Natural killer cell (primary cell): ENCODE measurements at places on chromosomes 12 and 14. TPM values are rescaled to one million over a fixed set of nuclear protein-coding genes. Genes with fewer than 3 reads are reported as not detected.

DNA sequence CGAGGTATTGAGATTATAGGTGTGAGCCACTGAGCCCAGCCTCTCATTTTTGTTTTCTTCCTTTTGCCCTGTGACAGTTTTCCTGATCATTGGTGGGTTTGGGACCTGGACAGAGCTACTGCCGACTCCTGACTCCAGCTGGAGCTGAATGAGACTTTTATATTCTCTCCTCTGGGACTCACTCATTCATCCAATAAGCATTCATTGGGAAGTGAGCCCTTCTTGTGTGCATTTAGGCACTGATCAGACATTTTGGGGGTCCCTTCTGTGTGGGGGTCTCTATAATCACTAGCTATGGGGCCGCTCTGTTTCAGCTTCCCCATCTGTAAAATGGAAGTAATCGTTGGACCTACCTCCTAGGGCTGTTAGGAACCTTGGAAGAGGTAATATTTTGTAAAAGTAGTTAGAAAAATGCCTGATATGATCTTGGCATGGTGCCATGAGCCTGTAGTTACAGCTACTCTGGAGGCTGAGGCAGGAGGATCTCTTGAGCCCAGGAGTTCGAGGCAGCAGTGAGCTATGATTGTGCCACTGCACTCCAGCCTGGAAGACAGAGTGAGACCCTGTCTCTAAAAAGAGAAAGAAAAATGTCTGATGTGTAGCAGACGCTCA is 7.2 kb downstream of the SH2B3 start:
- H3K4me3 ChIP-seq: no peak overlapping the region
- H3K36me3 ChIP-seq: peaks cover 5% of the 10 kb centered on the region
- H3K27me3 ChIP-seq: no peaks in the 10 kb centered on the region
- H3K4me1 ChIP-seq: peaks cover 75% of the 10 kb centered on the region
- no peak for DNase-seq
- H3K27ac ChIP-seq: peak overlapping the region; percentile 68

- no peak overlapping the region for H3K4me3 ChIP-seq
- DNase-seq: no peak
- H3K36me3 ChIP-seq: peaks cover 8% of the 10 kb centered on the region
- H3K27me3 ChIP-seq: no peaks in the 10 kb centered on the region
- H3K4me1 ChIP-seq: peaks cover 5% of the 10 kb centered on the region
Measured at GRCh38 chr14:55314449-55314848, 43.2 kb downstream of the FBXO34 start.

DNA sequence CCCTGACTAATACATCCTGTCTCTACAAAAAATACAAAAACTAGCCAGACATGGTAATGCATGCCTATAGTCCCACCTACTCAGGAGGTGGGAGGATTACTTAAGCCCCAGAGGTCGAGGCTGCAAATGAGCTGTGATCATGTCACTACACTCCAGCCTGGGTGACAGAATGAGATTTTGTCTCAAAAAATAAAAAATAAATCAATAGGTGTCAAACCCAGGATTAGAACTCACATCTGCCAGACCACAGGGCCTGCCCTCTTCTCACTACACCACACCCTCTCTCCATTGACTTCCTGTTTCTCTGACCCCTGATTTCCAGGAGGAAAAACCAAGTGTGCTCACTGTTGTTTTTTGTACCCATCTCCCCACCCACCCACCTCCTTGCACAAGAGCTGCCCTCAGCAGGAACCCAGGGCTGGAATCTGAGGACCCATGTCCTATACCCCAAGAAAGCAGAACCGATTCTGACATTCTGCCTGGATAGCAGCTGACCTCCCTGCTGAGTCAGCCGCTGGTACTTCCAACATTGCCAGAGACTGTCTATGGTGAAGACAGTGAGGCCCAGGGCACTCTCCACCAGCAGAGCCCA is 6.2 kb downstream of the CMKLR1 start:
- no peaks in the 10 kb centered on the region for H3K27me3 ChIP-seq
- no peak overlapping the region for H3K4me3 ChIP-seq
- H3K4me1 ChIP-seq: peaks cover 95% of the 10 kb centered on the region
- H3K27ac ChIP-seq: peak overlapping the region; percentile 87
- DNase-seq: peak; percentile 43

DNA sequence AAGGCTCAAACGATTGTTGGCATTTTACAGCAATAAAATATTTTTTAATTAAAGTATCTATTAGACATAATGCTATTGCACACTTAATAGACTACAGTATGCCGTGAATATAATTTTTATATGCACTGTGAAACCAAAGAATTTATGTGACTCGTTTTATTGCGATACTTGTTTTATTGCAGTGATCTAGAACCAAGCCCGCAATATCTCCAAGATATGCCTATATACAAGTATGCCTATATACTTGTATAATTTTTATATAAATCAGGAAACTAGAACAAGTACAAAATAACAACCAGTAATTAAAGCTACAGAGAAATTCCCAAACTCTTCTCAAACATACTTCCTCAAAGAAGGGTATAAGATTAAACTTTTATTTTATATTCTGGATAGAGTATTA is 31.3 kb downstream of the EEA1 start:
- no peaks in the 10 kb centered on the region for H3K36me3 ChIP-seq
- H3K4me3 ChIP-seq: no peak overlapping the region
- H3K27me3 ChIP-seq: no peaks in the 10 kb centered on the region
- H3K4me1 ChIP-seq: no peaks in the 10 kb centered on the region
- no peak for DNase-seq
- H3K27ac ChIP-seq: no peak overlapping the region

- peaks cover 76% of the 10 kb centered on the region for H3K36me3 ChIP-seq
- no peak overlapping the region for H3K27ac ChIP-seq
- peaks cover 32% of the 10 kb centered on the region for H3K4me1 ChIP-seq
- no peak overlapping the region for H3K4me3 ChIP-seq
- DNase-seq: no peak
- no peaks in the 10 kb centered on the region for H3K27me3 ChIP-seq
Measured at GRCh38 chr12:122865268-122866231, 30.3 kb downstream of the HIP1R start.

DNA sequence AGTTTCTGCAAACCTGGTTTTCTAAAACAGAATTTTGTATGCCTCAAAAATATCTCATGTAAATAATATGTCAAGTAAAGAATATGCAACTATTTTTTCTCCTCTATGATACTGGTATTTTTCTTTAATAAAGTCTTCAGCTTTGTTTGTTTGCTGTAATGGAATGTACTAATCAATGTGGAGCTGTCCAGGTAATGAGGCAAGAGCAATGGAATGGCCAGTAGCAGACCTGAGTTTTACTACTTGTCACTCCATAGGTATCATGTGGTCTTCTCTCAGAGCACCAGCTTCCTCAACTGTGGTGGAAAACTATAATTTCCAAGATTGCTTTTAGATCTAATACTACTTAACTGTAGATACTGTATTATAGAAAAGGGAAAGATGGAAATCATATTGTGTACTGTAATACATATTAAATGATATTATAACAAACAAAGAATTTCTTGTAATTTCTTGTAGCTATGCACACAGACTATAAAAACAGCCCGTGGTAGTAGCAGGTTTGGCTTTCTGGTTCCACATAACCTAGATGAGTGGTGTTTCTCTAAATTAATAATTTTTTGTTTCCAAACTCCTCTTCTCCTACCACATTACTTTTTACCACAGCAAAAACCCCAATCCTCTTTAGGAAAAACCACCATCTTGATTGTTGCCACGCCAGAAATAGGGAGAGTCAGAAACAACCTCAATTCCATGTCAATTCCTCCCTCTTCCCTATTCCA is 70.6 kb downstream of the KIF21A start:
- H3K27ac ChIP-seq: peak overlapping the region; percentile 71
- H3K4me1 ChIP-seq: peaks cover 10% of the 10 kb centered on the region
- H3K4me3 ChIP-seq: no peak overlapping the region
- no peaks in the 10 kb centered on the region for H3K36me3 ChIP-seq
- no peaks in the 10 kb centered on the region for H3K27me3 ChIP-seq
- DNase-seq: no peak

GRCh38 chr12:95326445-95326844 is 108.8 kb downstream of the VEZT start:
- no peak overlapping the region for H3K27ac ChIP-seq
- no peaks in the 10 kb centered on the region for H3K27me3 ChIP-seq
- no peaks in the 10 kb centered on the region for H3K4me1 ChIP-seq
- no peak for DNase-seq

DNA sequence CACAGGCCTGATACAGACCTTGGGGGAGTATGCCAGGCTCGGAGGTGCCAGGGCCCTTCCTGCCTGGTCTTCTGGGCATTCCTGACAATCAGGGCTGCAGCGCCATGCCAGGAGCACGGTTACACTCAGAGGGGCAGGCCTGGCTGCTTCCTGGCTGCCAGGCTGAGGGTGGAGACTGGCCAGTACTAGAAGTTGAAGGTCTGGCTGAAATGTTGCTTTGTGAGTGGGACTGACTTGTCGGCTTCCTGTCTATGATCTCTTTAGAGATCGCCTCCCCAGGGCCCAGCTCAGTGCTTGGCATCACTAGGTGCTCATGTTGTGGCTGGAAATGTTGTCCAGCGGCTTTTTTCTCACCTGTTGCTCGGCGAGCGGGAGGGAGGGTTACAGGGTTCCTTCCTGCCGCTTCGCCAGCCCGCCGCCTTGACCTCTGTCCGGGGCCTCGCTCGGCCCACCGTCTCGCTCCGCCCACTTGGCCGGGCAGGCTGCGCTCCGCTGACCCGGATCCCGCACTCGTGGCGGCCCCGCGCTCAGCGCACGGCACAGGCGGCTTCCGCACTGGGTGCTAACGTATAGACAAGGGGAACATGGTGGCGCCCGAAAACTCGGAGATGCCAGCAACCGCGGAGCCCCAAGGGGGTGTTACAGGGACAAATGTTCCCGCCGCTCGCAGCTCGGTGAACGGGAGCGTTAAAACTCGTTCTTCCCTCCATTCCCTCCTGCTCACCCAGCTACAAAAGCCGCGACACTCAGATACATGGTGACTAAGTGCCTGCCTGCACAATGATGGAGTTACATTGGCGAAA is 32.6 kb downstream of the PAPLN start:
- H3K27me3 ChIP-seq: no peaks in the 10 kb centered on the region
- H3K4me3 ChIP-seq: peak overlapping the region; percentile 36
- H3K27ac ChIP-seq: no peak overlapping the region
- DNase-seq: no peak
- H3K4me1 ChIP-seq: peaks cover 11% of the 10 kb centered on the region
- H3K36me3 ChIP-seq: peaks cover 6% of the 10 kb centered on the region

GRCh38 chr14:92495027-92495426 is 18.6 kb upstream of the RIN3 start:
- no peaks in the 10 kb centered on the region for H3K27me3 ChIP-seq
- H3K27ac ChIP-seq: no peak overlapping the region
- H3K4me1 ChIP-seq: peaks cover 11% of the 10 kb centered on the region
- DNase-seq: no peak
- no peaks in the 10 kb centered on the region for H3K36me3 ChIP-seq
- H3K4me3 ChIP-seq: no peak overlapping the region

DNA sequence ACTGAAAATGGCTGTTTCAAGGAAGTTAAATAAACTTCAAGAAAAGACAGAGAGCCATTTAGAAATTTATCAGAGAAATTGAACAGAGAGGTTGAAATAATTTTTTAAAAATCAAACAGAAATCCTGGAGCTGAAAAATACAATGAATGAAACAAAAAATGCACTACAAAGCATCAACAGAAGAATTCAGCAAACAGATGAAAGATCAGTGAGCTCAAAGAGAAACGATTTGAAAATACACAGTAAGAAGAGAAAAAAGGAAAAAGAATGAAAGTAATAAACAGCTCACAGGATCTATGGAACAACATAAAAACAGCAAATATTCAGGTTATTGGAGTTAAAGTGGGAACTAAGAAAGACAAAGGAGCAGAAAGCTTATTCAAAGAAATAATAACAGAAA is 26.2 kb downstream of the COX16 start:
- DNase-seq: no peak
- H3K27ac ChIP-seq: no peak overlapping the region
- no peak overlapping the region for H3K4me3 ChIP-seq

- no peak overlapping the region for H3K4me3 ChIP-seq
- H3K27me3 ChIP-seq: no peaks in the 10 kb centered on the region
- H3K36me3 ChIP-seq: no peaks in the 10 kb centered on the region
- no peak for DNase-seq
- no peaks in the 10 kb centered on the region for H3K4me1 ChIP-seq
Measured at GRCh38 chr14:91754819-91755218, 22.9 kb upstream of the CATSPERB start.

GRCh38 chr14:105088812-105089745 is 23.8 kb upstream of the GPR132 start:
- no peak overlapping the region for H3K4me3 ChIP-seq
- no peak overlapping the region for H3K27ac ChIP-seq
- H3K36me3 ChIP-seq: no peaks in the 10 kb centered on the region
- peaks cover 51% of the 10 kb centered on the region for H3K4me1 ChIP-seq

DNA sequence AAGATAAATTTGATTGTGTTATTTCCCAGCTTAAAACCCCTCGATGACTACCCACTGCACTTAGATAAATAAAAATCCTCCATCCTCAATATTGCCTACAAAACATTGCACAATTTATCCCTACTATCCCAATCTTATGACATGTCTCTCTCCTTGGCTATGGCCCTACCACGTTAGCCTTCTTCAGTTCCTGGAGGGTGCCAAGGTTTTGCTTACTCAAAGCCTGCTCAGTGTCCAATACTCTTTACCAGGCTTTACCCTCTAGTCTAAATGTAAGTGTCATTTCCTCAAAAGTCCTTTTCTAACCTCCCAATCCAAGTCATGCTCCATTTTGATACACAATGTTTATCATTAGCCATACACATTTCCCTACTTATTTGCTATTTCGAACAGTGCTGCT is 35.0 kb upstream of the PPM1A start:
- no peaks in the 10 kb centered on the region for H3K27me3 ChIP-seq
- DNase-seq: no peak
- no peaks in the 10 kb centered on the region for H3K36me3 ChIP-seq

GRCh38 chr12:42442888-42443287 is 116.9 kb downstream of the PPHLN1 start:
- peaks cover 41% of the 10 kb centered on the region for H3K36me3 ChIP-seq
- DNase-seq: no peak
- no peaks in the 10 kb centered on the region for H3K4me1 ChIP-seq
- no peaks in the 10 kb centered on the region for H3K27me3 ChIP-seq

DNA sequence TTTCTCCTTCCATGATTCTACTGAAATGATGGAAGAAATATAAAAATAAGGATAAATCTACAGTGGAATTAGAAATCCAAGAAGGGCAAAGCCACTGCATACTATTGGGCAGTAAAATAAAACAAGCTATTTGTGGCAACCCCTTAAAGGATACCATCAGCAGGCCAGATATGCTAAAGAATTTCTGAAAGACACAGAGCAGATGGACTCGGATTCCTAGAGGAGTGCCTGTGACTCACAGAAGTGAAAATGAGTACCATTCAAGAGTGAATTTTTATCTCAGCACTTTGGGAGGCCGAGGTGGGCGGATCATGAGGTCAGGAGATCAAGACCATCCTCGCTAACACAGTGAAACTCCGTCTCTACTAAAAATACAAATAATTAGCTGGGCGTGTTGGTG is 318.1 kb downstream of the LRIG3 start:
- no peaks in the 10 kb centered on the region for H3K27me3 ChIP-seq
- H3K4me1 ChIP-seq: no peaks in the 10 kb centered on the region
- no peak for DNase-seq
- H3K27ac ChIP-seq: no peak overlapping the region

The RPS6KL1 gene
- total RNA-seq: 1.9 TPM

The GDF3 gene
- not detected for total RNA-seq

The TMEM119 gene
- total RNA-seq: 0.70 TPM

The DNAI7 gene
- total RNA-seq: 0.59 TPM

The IFNG-AS1 gene
- 1.4 TPM for total RNA-seq

The MAPKAPK5 gene
- total RNA-seq: 64.9 TPM
